ENCODE measurements at places on chromosomes 2 and 18.

DNA sequence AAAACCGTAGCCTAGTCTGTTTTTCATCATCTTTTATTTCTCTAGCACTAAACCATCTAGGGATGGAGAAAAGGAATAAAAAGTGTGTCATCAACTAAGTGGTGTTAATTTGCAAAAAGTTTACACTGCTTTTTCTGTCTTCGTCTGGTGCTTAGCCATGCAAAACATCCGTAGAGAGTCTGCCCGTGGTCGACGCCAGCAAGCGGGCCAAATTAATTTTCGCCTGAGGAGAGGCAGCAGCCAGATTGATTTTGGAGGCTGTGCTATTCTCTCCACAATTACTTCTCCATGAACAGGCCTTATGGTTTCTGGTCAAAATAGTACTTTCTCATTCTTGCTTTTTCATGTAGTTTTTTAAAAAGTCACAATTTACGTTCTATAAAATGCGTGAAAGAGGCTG is 46.3 kb downstream of the TNFRSF11A start:
- no peak for DNase-seq

DNA sequence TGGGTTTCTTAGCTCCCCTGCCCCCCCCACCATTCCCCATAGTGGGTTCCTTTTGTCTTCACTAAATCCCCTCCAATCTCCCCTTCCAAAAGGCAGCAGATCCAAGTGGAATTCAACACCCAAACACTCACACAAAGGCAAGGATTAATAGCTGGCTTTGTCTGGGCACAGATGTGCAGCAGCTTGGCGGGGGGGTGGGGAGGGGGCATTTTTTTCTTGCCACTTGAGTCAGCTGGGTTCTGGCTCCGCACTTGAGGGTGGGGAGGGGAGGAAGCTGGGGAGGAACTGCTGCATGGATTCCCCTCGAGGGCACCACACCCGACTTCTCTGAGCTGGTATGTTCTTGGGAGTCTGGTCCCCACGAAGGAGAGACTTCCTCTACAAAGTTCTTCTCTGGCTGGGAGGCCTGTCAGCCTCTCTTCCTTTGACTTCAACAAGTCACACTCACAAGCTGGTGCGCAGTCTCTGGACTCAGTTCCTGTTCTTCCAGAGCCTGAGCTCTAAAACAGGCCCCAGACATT is 36.0 kb downstream of the SERTAD2 start:
- no peak for DNase-seq

DNA sequence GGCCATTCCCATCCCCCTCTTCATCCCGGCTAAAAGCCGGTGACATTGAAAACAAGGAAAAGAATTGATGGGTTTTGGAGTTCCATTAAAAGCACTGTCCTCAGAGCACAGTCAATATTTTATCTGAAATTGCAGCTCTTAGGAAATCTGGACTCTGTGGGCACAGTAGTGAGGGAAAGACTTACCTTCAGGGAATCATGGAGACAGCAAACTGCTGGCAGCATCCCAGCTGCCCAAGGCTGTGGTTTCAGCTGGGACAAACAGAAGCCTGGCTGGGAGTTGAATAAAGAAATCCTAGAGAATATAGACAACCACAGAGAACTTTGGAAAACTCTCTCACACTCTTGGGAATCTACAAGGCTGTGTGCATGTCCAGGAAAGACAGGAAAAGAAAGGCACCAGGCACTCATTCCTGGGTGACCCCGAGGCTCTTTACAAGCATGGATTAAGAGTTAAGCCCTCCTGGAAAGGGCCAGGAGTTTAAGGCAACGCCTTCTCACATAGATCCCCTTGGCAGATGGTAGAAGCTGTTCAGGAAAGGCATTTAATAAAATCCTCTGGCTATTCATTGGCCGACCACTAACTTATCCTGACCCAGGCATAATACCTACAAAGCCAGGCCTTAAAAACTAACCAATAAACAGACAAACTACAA is 255.1 kb downstream of the MYT1L start:
- DNase-seq, result no peak

DNA sequence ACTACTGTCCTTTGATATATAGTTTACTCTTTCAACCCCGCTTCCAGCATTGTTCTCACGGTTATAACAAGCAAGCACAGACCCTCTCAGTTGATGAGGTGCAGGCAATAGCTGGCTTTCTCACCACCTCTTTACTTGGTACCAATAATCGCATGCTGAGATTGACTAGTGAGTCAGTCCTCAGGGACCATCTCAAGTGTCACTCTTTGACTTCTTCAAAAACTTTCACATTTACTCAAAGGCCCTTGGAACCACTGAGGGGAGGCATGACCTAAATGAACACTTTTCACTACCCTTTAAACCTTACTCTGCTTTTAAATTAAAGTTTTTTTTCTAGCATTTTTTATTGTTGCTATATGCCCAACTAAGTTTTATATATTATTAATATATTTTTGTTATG is 101.8 kb downstream of the DAW1 start:
- no peak for DNase-seq

DNA sequence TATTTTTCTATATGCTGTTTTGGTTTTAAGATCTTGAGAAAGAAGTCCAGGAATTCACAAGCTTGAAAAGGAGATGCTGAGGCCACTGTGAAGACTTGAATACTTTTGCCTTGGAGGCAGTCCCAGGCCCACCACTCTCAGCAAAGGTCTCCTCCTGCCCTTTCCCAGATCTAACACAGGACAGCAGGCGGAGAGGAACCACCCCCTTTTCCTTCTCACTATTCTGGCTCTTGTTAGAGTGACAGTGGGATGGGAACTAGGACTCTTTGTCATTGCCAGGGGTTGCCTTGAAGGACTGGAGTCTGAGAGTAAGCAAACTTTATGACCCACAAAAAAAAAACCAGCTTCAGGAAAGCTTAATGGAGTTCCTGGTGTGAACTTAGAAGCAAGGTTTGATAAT is 54.7 kb downstream of the E2F6 start:
- no peak for DNase-seq

- no peak for DNase-seq
Observed at GRCh38 chr2:2848621-2849333, 517.7 kb upstream of the MYT1L start.

GRCh38 chr2:69020496-69021426 is 7.8 kb downstream of the ANTXR1 start:
- DNase-seq, result no peak

- DNase-seq, result peak; percentile 71
Observed at GRCh38 chr2:85785027-85785822, 31.4 kb downstream of the ATOH8 start.

DNA sequence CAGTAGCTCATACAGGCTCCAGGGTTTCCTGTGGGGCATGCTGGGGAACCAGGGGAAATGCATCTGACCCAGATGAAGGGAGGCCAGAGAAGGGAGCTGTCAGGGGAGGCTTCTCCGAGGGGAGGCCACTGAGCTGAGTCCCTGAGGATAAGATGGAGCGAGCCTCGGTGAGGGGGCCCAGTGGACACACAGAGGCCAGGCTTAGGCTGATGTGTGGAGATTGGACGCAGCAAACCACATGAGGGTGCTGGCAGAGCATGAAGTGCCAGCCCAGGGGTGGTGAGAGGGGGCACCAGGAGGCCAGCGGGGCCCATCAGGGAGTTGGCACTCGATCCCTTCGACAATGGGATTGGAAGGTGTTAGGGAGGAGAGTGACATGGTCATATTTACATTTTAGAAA is 235.0 kb downstream of the KLHL29 start:
- no peak for DNase-seq

GRCh38 chr2:113376253-113376912 is 61.1 kb upstream of the ZNG1B start:
- no peak for DNase-seq

GRCh38 chr18:65124633-65125032 is 626.2 kb upstream of the CDH7 start:
- no peak for DNase-seq

DNA sequence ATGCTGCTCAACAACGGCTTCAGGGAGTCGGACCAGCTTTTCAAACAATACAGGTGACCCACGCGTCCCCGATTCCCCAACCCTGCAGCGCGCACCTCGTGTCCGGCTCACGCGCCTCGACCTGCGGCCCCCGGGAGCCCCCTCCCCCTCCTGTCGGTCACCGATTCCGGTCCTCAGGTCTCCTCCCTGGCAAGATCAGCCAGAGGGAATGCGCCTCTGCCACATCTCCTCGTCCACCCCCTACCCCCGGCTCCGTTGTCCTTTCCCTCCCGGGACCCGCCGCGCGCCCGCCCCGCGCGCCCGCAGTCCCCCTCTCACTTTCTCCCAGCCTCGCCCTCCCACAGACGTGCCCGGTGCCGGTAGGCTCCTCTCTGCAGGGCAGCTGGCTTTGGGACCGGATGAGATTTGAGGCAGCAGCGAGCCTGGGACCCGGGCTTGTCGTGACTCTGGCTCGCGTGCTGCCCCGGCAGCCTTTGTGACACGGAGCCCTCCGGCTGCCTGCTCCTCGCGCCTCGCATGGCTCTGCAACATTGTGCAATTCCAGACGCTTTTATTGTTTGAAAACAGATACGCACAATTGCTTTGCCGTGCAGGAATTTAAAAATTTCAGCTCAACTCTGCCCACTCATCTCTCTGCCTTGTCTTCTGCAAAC is 558 bp downstream of the TTC39C start:
- DNase-seq, result peak; percentile 79

GRCh38 chr2:2024751-2025481 is 280.6 kb upstream of the PXDN start:
- DNase-seq, result no peak

Measured in GM04503 (cell line).